Stimulated activated CD8-positive, alpha-beta memory T cell treated with anti-CD3 and anti-CD28 coated beads, Interleukin-7, amount 100 ng/mL, for 48 hours (primary cell): ENCODE measurements at places on chromosomes 1 and 21.
A peak's percentile ranks its signal among the peaks of the same experiment; 100 is the strongest.

DNA sequence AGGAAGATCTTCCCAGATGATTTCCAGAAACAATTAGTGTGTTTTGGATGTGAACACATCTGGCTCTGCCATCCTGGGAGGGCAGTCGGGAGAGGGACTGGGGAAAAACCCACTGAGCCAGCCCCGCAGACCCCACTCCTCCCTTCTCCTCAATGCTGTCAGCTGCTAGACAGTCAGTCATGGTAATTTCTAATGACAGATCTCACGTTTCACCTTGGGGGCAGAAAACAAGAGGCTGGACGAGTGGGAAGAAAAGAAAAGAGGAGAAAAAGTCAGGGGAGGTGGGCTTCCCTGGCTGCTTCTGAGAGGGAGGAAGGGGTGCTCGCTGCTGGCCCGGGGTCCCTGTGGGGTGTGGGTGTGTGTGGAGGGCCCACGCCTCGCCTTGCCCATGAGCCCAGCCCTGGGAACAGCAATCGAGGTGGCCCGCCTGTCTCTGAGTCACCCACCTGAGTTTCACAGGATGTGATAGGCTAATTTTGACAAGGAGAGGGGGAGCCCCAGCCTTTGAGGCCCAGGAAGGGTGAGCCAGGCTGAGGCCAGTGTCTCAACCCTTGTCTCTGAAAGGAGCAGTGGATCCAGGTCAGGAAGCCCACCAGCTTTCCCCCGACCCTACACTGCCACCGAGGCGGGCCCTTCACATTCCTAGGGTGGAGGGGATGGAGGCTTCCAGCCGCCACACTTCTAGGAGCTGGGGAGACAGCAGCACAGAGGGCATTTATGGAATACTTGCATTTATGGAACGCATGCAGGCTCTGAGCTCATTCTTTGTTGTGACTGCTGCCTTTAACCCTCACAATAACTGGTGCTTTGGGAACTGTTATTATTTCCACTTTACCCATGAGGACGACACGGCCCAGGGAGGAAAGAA is 49.1 kb upstream of the IFNLR1 start:
- peak; percentile 52 for DNase-seq

GRCh38 chr1:33583567-33583966 is 111.1 kb downstream of the ZSCAN20 start:
- no peak for DNase-seq

GRCh38 chr1:53076165-53076564 is 14.2 kb downstream of the PODN start:
- DNase-seq = no peak

DNA sequence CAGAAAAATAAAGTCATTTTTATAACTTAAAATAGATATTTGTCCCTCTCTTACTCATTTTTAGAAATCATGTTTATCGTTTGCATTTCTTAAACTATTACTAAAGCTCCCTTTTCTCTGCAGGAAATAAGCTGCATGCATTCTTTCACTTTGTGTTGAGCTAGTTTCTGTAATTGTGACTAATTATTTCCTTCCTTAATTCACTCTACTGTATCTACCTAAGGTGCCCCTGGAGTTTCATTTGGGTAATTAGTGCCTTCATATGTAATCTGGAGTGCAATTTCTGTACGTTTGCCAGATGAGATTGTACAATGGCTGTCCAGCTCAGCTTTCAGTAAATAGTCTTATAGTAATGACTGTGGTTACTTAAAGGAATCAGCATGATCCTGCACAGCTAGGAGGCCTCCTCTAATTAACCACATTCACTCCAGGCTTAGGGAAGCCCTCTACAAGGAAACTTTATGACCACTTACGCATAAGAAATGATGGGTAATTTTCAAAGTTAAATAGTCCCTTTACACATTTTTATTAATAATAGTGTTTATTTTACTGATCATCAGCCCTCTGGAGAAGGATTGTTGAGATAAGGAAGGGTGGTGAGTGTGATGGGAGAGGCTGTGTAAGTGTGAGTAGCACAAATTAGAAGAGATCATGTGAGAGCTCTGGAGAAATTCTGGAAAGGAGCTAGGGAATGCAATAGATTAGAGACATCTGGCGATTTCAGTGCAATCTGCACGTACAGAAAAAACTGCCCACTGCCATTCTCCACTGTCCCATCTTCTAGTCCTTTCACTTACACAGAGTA is 86.8 kb downstream of the LRRC8C start:
- no peak for DNase-seq
